ENCODE measurements at places on chromosomes 1 and 21.

DNA sequence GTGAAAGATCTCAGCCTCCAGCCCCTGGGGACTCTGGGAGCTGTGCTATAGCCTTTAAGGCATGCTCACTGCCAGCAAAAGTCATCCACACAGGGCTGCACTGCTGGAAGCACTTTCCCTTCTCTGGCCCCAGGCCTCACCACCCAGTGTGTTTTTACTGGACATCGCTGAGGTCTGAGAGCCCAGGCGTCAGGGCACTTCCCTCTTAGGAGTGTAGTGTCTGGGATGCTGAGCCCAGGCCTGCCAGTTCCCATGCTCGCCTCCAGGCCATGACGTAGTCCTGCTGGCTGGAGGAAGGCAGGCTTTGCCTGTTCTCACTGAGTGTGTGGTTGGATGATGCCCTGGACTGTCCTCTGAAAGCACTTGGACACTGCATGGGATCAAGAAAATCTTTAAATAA, 101.2 kb downstream of the GDAP2 start:
- DNase-seq = peak; percentile 82

DNA sequence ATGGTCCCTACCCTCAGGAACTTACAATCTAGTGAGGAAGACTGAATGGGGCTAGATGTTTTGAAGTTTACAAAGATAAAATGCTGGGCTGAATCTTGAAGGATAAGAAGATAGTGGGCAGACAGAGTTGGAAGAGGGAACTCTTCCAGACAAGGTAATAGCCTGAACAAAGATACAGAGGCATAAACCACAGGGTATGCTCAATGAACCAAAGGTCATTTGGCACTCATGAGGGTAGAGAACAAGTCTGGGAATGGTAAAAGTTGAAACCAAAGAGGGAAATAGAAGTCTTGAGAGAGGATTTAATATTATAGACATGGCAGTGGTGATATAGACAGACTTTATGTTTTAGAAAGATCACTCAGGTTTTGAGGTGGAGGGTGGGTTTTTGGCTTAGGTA, 48.1 kb upstream of the ZSWIM5 start:
- DNase-seq = no peak

- DNase-seq = peak; percentile 44
Measured at GRCh38 chr1:156310962-156311361, 11.9 kb upstream of the VHLL start.

GRCh38 chr1:210633636-210634035, 304.9 kb downstream of the HHAT start:
- no peak for DNase-seq

- peak; percentile 94 for DNase-seq
Measured at GRCh38 chr1:33346927-33347649, 26.2 kb upstream of the A3GALT2 start.
